Stimulated activated CD8-positive, alpha-beta memory T cell treated with anti-CD3 and anti-CD28 coated beads, Interleukin-2, amount 100 ng/mL, for 1 hour (primary cell): ENCODE measurements at places on chromosomes 3 and 15.

DNA sequence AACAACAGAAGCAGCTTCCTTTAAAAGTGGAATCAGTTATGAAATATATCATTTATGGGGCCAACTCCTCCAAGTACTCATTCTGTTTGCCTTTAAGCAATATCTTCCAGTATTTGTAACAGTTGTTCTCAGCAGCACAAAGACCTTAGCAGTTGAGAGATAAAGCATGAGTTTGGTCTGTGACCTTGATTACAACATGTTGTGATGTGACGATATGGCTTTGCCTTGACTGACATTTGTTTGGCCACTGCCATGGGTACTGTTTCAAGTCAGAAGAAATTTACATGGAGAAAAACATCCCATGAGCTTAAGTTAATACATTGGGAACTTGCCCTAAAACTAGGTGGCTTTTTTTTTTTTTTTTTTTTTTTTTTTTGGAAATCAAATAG, 175.1 kb upstream of the KBTBD8 start:
- no peak for DNase-seq

GRCh38 chr3:19972054-19972453, 25.2 kb downstream of the RAB5A start:
- no peak for DNase-seq

DNA sequence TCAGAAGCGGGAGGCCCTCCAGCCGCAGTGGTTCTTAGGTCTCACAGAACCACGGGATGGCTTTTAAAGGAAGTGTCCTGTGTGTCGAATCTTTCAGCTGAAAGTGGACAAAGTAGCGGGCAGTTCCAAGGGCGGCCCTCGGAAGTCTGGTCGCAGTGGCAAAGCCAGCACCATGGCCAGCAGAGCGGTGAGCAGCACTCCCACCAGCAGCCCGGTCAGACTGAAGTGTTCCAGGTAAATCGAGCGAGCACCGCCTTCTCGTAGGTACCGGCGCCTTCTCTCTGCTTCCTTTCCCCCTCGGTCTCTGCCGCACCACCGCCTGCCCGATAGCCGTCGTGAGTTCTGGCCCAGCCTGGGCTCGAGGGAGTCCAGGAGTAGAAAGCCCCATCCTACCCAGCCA, 103.6 kb upstream of the ABHD17C start:
- DNase-seq = no peak

DNA sequence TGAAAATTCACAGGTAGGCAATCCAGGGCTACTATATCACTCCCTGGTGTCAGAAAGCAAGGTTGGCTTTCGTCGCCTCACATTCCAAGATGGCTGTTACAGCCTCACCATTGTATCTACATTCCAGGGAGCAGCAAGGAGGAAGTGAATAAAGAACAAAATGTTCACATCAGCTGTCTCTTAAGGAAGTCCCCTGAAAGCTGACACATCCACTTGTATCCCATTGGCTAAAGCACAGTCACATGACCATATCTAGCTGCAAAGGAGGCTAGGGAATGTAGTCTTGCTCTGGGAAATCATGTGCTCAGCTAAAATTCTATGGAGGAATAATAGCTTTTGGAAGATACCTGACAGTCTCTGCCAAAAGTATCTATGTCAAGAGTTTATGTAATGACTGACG, 12.8 kb upstream of the GATA2 start:
- no peak for DNase-seq

- no peak for DNase-seq
Observed at GRCh38 chr3:2765002-2765579, 345.1 kb downstream of the IL5RA start.

DNA sequence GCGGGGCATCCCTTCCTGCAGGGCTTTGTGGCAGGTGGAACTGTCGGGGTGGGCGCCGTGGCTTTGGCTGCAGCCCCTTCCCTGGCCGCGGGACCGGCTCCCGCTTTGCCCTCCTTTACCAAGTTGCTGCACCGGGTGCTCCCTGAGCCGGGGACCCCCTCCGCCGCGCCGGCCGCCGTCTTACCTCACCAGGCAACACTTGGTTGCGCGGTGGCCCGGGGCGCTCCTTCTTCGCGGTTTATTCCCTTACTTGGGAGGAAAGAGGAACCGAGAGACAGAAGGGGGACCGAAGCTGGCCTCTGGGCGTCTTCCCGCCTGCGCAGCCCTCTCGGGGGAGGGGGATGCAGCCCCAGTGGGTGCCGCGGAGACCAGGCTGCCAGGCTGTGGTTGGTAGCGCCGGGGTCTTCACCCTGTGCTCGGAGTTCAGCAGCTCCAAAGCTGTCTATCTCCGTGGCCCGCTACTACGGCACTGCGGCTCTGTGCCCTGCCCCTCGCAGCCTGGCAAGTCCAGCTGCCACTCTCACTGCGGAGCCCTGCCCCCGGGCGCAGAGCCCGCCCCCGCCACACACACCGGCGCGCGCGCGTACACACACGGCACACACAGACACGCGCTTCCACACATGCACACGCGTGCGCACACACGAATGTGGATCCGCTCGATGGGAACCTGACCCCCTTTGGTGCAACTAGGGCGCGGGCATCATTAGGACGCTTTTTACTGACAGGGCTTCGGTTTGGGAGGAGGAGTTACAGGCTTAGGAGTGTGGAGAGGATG, at the start of gene DGKG:
TSS of gene DGKG (minus strand) at position 473 of the 775 bp plus-strand sequence. CDS start 41,775 bp downstream, outside the sequence.
- no peak for DNase-seq

DNA sequence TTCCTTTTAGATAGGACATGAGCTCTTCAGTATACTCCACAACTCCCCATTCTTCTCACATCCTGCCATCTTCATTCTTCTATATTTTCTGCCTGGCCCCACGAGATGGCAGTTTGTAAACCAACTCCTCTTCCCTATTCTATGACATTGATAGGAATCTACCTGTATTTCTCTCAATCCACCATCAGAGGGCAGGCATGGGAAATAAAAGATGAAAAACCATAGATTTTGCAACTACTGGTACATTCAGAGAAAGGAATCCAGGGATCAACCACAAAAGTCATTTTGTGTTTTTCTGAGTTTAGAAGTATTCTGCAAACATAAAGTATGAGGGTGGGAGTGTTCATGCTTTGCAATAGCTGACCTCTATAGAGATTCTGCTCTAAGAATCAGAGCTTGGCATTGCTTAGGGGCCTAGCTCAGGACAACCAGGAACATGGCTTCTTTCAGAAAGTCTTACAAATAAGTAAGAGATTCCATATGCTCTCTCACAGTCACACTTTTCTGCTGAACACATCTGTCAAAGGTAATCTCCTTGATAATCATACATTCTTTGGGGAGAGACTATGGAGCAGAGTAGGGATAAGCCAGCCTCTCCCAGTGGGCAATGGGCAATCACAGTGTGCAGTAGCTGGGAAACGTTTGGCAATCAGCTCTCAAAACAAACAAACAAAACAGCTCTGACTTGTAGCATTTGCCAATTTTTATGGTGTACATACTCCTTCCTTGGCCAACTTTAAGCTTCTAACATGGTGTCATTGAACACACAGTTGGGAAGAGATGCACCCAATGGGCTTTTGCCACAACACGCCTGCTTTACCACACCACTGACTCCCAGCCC, 43.1 kb upstream of the SLC25A36 start:
- DNase-seq = no peak
